ENCODE measurements at places on chromosomes 7 and 10.

DNA sequence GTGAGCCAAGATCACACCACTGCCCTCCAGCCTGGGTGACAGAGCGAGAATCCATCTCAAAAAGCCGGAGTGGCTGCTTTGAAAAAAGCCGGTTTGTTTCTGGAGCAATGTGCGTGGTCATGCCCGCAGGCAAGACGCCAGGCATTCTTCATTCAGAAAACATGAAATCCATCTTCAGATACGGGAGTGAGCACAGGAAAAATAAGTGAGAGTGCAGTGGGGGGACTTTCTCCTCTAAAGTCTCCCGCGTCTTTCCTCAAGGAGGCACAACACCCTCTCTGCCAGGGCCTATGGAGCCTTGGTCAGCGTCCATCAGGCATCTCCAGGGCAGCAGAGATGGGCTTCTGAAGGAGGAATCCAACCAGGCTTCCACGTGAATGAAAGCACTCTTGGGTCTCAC is 62.3 kb upstream of the DGKI start:
- peak; percentile 70 for DNase-seq

DNA sequence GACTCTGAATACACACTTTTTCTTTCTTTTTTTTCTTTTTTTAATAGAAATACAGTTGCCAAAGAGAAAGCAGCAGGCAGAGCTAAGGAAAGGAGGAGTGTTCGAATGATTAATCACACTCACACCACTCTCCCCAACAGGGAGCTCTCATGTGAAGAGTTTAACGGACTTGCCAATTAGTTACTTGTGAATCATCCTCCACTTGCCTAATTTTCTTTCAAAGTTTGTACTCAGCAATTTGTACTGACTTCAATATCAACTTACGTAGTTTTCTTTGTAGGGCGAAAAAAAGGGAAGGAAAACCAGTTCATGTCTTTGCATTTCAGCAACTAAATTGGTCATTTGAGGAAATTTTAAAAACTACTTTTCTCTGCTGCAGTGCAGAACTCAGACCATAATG is 109.2 kb downstream of the PIP4K2A start:
- peak; percentile 73 for DNase-seq

DNA sequence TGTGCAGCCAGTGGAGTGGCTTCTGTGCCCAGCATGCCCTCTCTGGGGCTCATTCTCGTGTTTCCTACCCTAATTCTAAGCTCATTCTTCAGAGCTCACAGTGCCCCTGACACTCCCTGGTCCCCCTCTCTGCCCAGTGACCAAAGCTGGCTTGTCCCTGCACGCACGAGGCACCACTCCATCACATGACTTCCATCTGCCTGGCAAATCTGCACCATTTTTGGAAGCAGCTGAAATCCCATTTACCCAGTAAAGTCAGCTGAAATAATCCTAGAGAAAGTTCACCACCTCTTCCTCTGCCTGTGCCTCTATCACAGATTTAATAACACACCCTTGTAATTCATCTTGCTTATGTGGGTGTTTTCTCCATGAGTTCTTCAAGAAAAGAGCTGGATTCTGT is 616.9 kb downstream of the PTPRN2 start:
- no peak for DNase-seq

- DNase-seq, result no peak
Measured at GRCh38 chr10:121138112-121138860, 287.1 kb downstream of the WDR11 start.

GRCh38 chr10:15265056-15265455 is 96.6 kb upstream of the NMT2 start:
- no peak for DNase-seq

DNA sequence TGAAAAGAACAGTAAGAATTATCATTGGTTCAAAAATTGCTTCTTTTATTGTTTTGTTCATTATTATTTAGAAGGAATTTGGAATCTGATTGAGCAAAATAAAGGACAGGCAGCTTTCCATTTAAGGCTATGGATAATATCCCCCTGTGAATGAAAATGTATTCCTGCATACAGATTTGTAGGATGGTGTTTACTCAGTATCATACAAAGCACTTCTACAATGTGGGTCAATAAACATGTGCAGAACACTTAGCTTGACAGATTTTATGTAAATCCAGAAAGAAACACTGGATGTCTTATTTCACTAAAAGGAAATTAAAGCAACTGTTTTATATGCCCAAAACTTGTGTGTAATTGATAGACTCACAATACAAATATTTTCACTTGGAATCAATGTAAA is 189.7 kb downstream of the THSD7A start:
- no peak for DNase-seq

GRCh38 chr10:63099734-63100133 is 33.4 kb upstream of the NRBF2 start:
- DNase-seq, result no peak

DNA sequence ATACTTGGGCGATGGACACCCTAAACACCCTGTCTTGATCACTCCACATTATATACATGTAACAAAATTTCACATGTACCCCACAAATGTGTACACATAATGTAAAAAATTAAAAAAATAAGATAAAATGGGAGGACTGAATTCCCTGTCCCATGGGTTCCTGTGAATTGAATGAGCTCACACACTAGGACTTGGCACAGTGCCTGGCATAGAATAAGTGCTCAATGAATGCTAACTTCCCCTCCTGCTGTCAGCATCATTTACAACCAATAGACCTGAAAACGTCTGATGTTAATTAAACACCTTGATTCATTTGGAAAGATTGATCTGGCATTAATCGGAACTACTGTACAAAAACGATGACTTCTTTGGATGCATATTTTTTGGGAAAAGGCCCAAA is 117.3 kb upstream of the ZNF438 start:
- DNase-seq, result no peak

GRCh38 chr10:87691506-87692070 is 31.9 kb downstream of the PAPSS2 start:
- DNase-seq, result no peak

- DNase-seq, result no peak
Measured at GRCh38 chr10:25036381-25036780, 20.0 kb downstream of the THNSL1 start.

DNA sequence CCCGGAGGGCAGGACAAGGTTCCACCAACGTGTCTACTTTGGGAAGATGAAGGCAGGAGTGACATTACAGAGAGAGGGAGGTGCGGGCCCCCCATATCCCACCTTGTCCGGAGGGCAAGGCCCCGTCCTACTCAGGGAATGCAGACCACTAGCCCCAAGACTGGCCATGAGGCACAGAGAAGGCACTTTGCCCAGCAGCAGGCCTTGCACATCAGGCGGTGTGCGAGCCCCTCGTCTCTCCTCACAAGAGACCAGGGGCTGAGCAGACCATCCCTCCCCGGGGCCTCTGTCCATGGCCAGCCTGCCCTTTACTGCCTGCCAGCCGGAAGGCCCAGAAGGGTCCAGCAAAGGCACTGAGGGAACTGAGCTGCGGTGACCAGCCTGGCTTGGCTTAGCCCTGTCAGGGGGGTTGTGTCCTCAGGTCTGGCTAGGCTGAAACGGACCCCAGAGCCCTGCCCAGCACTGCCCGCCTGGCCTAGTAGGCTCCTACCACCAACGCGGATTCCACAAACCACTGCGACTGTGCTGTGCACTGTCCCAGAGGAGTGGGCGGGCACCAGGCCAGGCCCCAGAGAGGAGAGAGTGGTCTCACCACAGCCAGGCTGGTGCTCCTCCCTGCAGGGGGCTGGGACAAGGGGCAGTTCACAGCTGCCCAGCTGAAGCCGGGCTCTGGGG is 16.7 kb downstream of the CAMK2B start:
- DNase-seq, result no peak

- DNase-seq, result no peak
Measured at GRCh38 chr7:77950548-77950947, 152.0 kb downstream of the PHTF2 start.

GRCh38 chr7:158492367-158492764 is 95.3 kb downstream of the PTPRN2 start:
- DNase-seq, result no peak

DNA sequence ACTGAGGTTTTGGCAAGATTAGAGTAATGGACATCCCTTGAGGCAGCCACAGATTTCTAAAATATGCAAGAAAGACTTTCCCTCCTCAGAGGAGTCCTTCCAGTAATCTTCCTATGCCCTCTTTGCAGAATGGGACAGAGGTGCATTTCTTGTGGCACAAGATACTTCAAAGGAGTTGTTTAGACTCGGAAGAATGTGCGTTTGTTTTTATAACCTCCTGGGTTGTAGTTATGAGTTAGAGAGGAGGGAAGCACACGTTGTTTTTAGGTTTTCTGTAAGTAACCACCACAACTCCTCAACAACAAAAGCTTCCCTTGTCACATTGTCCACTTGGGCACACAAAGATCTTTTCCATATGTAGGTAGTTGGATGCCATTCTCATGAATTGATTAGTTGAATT is 78.1 kb upstream of the GLI3 start:
- peak; percentile 29 for DNase-seq

DNA sequence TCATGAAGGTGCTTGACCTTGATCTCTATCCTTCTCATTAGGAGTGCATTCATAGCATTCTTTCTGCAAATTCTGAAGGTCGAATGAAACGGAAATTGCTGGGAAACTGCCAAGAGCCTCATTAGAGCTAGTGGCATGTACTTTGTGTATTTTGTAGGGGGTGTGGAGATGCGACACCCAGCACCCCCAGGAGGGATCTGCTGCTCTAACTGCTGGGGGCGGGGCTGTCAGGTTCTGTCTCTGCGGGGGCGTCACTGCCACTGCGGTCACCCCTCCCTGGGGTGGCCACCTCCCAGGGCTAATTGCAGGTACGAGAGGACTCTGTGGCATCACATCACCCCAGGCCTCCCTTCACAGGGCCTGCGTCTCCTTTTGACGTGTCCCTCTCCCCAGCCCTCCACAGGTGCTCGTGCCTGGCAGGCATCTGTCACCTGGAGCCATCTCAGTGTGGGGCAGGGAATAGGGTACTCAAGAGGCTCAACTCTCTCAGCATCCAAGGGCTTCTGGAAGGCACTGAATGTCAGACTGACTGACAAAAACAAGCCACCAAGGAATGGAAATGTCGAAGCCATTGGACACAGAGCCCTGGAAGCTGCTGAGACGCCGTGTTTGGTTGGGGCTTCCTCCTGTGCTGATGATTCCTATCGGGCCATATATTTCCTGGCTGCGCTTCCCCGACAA is 151.1 kb downstream of the ACTR3B start:
- DNase-seq, result no peak

GRCh38 chr7:111871283-111871682 is 309.0 kb upstream of the IMMP2L start:
- DNase-seq, result no peak

DNA sequence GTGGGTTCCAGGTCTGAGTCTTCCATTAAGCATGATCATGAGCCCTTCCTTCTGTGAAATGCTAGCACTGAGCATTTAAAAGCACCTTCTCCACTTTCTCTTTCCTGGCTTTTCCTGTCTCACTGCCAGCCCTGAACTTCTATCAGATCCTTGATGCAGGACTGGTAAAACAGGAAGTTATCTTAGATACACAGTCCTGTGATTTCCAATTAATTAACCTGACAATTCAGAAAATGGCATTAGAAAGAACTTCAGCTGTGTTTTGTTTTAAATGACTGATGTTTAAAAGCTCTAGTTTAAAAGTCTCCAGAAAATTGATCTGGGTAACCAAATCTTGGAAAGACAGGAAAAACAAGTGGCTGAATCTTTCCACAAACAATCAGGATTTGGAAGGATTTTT is 79.0 kb upstream of the MACROH2A2 start:
- DNase-seq, result no peak

GRCh38 chr10:129078346-129078745 is 388.7 kb upstream of the MGMT start:
- DNase-seq, result peak; percentile 40

DNA sequence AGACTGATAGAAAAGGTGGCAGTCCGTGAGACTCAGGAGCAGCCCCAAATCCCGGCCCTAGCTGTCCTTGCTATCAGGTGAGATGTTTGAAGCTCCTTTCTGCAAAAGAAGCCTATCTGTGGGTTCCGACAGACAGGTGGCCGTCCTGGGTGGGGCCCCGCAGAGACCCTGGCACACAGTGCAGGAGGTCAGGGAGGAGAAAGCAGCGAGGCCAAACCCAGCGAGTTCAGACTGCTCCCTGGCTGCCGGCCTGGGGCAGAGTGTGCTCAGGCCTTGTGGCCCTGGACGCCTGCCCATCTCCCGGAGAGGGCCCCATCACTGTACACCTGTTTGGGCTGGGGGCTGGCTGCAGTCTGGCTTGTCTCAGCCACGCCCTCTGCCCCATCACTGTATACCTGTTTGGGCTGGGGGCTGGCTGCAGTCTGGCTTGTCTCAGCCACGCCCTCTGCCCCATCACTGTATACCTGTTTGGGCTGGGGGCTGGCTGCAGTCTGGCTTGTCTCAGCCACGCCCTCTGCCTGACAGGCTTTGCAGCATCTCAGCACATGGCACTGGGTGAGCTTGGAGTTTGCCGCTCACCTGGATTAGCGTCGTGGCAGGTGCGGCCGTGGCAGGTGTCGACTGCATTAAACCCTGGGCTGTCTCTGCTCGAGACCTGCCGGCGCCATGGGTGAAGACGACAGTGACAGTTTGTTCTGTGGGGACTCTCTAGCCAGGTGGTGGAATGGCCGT is 11.8 kb upstream of the PRKAR1B start:
- no peak for DNase-seq

- no peak for DNase-seq
Measured at GRCh38 chr10:12969951-12970350, 31.6 kb downstream of the CCDC3 start.

DNA sequence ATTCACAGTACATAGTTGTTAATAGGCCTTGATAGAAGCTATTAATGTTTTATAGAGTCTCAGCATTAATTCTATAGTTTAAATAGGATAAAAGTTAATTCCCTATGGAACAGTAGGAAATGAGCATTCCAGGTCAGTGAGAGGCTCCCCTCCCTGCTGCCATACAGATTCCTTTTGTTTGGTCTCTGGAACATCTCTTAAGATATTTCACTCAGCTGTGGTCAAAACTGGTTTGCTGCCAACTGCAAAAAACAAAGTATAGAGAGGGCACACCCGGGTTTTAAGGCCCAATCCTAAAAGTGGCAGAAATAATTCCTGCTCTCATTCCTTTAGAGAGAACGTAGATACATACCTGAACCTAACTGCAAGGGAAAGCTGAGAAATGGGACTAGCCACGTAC is 51.3 kb downstream of the MDFIC start:
- peak; percentile 64 for DNase-seq

GRCh38 chr10:51527522-51528219 is 171.7 kb downstream of the CSTF2T start:
- DNase-seq, result no peak

DNA sequence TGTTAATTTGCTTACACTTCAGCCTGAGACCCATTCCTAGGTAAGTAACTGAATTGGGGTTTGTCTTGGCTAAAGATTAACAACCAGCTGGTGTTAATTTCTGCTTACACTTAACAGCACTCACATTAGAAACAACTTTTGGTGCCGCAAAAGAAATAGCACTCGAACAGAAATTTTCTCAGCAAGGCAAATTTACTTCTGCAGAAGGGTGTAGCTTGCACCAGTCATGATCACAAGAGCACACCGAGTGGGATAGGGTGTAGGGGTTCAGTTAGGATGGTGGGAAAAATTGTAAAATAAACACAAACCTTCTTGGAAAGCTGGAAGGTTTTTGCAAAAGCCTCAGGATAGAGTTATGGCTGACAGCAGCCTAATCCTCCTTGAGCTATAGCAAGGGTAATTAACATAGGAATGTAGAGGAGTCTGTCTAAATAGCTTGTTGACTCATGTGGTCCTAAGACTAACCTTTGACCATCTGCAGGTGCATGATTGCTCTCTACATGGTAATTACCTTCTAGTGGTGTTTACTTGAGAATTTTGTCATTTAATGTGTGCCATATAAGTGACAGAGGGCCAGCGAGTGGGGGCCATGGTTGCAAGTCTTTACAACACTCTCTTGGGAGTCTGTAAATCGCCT is 67.8 kb upstream of the CDK13 start:
- no peak for DNase-seq

All from fibroblast of gingiva (primary cell).